ENCODE measurements at places on chromosomes 3 and 15.

DNA sequence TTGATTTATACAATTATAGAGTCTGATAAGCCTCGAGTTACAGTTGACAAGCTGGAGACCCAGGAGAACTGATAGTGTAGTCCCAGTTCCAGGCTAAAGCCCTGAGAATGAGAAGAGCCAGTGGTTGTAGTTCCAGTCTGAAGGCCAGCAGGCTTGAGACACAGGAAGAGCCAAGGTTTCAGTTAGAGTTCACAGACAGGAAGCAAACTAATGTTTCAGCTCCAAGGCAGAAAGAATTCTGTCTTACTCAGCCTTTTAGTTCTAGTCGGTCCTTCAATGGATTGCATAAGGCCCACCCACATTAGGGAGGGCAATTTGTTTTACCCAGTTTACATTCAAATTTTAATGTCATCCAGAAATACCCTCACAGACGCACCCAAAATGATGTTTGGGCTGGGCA, 102.7 kb downstream of the CDIN1 start:
- no peak for DNase-seq

GRCh38 chr15:68450192-68450591, 18.2 kb upstream of the ITGA11 start:
- no peak for DNase-seq

- no peak for DNase-seq
These were observed 41.0 kb upstream of the B3GNT5 start for GRCh38 chr3:183212096-183212495.

DNA sequence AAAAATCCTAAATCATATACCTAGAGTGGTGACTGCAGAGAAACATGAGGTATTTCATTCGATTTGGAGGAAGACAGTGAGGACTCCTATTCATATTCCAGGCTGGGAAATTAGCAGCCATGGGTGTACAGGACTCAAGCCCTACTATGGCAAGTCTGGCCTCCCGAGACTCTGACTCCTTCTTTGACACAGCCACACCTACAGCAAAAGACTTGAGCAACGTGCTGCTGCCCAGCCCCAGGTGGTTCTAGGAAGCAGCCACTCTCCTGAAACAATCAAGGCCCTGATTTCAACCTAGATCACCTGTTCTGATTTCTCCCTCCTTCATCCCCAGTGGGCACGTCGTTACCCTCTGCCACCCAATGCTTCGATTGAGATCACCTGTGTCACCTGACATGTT, 84.0 kb upstream of the ATP11B start:
- DNase-seq = no peak

GRCh38 chr15:37783290-37783689, 151.2 kb upstream of the TMCO5A start:
- DNase-seq = no peak

GRCh38 chr3:34394978-34395748, 596.7 kb downstream of the PDCD6IP start:
- no peak for DNase-seq

- no peak for DNase-seq
These were observed 46.8 kb downstream of the CPN2 start for GRCh38 chr3:194304186-194304917.

DNA sequence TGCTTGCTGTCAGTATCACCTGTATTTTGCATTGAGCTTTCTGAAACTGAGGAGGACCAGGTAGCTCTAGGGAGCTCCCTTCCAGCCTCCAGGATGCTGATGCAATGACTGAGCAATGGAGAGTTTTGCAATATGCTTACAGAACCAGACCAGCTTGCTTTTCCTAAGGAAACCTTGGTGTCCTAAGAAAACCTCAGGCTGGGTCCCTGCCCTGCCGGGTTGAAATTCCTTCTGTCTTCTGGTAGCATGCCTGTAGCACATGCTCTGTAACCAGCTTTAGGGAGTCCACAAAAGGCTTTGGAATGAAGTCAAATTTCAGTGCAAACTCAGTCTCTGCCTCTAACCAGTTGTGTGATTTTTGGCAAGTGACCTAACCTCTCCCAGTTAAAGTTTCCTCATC, 65.8 kb upstream of the GSK3B start:
- no peak for DNase-seq

- no peak for DNase-seq
These were observed 16.2 kb downstream of the CEP19 start for GRCh38 chr3:196695849-196696226.

DNA sequence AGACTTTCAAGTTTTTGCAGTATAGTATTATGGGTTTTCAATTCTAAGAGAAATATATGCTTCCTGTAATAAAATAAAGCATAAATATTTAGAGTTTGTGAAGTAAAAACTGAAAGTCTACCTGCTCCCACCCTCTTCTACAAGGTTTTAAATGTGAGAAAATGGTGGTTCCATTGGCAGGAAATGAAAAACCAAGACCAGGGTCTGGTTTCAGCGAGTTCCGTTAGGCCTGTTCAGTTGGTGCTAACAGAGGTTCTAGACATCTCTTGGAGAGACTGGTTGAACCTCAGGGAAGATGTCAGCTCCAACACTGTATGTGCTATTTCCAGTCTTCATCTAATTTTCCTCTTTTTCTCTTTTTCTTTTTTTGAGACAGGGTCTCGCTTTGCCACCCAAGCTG, 11.8 kb upstream of the MYO1E start:
- DNase-seq = no peak

- no peak for DNase-seq
These were observed 150.8 kb upstream of the KCNMB2 start for GRCh38 chr3:178385280-178385952.

GRCh38 chr15:100781961-100782530, 97.6 kb upstream of the ALDH1A3 start:
- no peak for DNase-seq

- no peak for DNase-seq
These were observed 114.8 kb downstream of the IGF1R start for GRCh38 chr15:98763179-98763578.

GRCh38 chr15:99137111-99137546, 32.2 kb downstream of the SYNM start:
- no peak for DNase-seq

DNA sequence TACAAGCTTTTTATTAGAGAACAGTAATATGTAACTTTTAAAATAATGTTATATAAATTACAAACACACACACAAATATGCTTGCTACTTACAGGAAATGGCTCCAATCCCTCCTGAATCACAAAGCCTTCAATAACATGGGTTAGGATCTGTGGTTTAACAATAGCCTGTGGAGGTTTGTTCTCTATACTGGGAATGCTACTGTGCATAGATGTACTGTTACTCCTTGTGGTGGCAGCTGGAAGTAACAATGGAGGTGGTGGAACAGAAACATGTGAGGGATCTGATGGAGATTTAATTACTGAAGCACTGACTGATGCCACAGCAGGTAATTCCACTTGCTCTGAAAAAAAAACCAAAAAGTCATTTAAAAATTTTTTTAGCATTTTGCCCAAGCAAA, 64.4 kb downstream of the PHC3 start:
- DNase-seq = no peak

DNA sequence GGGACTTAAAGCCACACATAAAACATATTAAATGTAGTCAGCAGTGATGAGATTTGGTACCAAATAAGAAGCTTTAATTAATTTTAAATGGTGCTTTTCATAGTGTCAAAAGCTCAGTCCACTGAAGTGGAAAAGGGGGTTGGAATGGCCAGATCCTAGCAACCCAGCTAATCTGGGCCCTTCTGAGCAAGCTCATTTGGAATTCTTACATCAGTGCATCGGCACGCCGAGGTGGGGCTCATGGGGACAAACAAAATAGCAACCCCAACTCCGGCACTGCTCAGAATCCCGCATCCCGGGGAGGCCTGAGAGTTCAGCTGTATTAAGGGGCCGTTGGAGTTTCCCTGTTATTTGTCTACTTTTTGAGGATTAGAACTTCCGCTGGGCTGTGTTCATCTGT, 526.4 kb downstream of the SOX2 start:
- DNase-seq = no peak

DNA sequence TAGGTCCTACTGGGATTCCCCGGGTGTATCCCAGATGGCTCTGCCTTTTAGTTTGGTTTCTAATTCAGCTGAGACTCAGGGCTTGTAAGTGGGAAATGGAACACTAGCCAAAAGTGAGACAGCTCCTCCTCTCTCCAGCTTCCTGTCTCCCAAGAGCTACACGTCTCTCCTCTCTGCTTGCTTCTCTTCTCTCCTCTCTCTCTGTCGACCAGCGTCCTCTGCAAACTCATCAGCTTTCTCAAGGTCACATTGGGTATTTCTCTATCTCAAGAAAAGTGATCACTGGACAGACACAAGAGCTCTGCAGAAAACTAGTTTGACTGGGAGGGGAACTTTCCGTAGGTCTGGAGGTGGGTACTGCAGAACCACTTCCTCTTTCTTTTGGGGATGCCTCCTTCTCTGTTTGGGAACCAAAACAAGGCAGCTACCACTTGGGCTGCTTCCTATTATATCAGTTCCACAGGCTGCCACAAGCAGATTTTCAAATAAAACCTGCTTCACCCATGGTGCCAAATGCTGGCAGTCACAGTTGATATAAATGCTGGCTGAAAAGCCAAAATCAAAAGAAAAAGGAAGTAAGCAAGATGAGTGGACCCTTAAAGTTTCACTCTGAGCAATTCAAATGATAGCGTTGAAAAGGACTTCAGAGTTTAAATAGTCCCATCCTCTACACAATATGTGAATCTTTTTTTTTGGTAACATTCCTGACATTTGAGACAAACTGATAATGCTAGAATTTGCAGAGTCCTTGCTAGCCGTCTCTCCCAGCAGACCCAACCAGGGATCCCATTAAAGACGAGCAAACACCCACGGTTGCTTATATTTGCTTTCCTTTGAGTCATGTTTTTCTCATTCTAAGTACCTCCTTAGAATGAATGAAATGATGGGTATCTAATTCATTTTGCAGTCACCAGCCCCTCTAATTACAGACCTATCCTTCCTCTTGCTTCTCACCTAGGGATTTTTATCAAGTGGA, 7.2 kb upstream of the DYNC1LI1 start:
- DNase-seq = no peak

GRCh38 chr15:74035121-74036017, 40.9 kb downstream of the PML start:
- DNase-seq = no peak

- no peak for DNase-seq
These were observed 43.2 kb downstream of the SRGAP3 start for GRCh38 chr3:9206287-9206686.

DNA sequence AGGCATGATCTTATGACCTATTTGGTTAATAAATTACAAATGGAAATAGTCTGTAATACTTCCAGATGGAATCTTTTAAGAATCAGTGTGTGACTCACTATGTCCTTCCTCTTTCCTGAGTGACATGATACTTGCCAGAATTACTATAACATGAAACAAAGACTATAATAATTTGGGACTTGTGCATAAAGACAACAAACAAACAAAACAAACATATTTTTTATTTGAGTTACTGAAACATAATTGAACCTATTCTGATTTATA, 1268.1 kb downstream of the OTOL1 start:
- no peak for DNase-seq

DNA sequence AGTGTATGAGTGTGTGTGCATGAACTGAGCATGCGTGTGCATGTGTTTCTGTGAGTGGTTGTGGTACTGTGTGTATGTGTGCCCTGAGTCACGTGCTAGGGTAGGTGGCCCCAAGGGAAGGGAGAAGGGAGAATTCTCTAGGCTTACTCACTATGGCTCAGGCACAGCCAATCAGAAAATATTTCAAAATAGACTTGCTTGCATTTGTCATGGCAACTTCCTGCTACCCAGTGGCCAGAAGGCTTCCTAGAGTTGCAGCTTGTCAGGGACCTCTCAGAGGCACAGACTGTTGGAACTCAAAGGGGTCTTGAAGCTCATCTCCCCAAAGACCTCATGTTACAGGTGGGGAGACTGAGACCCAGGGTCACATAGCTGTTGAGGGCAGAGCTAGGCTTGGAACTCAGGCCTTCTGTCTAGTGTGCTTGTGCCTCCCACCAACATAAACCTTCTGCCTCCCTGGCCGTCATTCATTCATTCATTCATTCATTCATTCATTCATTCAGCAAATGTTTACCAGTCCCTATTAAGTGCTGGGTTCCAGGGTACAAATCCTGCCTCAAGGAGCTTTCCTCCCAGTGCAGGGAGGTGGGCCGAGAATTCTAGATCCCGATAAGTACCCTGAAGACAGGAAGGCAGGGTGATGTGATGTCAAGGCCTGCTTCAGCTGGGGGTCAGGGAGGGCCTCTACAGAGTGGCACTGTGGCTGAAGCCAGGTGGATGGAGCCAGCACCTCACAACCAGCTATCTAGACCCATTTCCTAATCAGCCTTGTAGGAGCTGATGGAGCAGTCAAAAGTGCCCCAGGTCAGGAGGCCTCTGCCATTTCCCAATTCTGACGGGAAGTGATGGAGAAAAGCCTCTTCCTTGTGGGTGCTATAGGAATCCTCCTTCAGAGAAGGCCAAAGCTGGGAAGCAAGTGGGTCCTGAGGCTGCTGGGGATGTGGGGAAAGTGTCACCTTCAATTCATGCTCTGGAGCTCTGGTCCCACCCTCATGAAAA, 10.9 kb upstream of the RFT1 start:
- no peak for DNase-seq

DNA sequence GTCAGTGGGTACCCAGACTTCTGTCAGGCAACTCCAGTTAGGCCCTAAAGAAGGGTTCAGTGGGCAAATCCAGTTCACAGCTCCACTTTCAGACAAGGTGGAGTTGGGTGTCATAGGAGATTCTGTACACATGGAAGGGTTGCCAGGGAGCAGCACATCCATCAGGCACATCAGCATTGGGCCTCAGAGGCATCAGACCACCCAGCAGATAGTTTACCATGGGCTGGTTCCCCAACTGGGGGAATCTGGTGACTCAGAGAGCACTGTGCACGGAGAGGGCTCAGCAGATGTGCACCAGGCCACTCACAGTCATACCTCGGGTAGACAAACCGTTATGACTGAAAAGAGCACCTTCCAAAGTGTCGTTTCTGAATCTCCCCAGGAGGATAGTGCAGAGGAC, 27.2 kb downstream of the SYNM start:
- no peak for DNase-seq

GRCh38 chr3:104323226-104323625, 1043.5 kb upstream of the ALCAM start:
- no peak for DNase-seq

DNA sequence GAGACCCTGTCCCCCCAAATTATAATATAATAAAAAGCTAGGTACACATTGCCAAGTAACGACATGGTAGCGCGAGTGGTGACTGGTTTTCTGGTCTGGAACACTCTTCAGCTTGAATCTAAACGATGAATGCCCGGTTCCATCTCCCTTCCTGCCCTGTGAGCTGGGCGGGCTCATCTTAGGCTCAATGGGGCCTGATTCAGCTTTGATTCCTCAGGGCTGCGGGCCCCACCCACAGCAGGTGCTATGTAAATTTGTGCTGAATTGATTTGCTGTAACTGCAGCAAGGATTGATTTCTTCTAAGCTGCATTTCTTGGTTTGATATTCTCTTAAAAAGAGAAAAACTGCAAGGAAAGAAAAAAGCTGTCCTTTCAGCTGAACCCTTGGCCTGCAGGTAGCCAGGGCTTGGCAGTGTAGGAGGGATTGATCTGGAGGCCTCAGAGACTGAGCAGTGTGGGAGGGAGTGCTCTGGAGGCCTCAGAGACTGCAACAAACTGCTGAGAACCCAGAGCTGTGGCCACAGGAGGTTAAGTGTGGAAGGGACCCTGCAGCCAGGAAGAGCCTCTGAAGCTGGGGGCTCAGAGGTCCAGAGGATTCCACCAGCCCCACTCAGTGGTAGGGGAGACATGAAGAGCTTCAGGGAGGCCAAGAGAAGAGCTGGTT, 231.6 kb downstream of the XXYLT1 start:
- DNase-seq = no peak

GRCh38 chr3:196772897-196773296, 33.2 kb downstream of the PAK2 start:
- no peak for DNase-seq
